Stimulated activated CD8-positive, alpha-beta memory T cell treated with anti-CD3 and anti-CD28 coated beads, Interleukin-7, amount 100 ng/mL, for 1 hour (primary cell): ENCODE measurements at places on chromosomes 7 and 10.

DNA sequence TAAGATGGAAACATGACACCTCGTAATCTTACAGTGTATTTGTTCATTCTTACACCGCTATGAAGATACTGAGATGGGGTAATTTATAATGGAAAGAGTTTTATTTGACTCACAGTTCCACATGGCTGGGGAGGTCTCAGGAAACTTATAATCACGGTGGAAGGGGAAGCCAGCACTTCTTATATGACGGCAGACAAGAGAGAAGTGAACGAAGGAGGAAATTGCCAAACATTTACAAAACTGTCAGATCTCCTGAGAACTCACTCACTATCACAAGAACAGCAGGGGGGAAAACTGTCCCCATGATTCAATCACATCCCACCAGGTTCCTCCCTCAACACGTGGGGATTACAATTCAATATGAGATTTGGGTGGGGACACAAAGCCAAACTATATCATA lies 282.3 kb downstream of the HGF start:
- DNase-seq = no peak

- DNase-seq = no peak
Measured at GRCh38 chr7:78429878-78430277, 631.3 kb downstream of the PHTF2 start.

- no peak for DNase-seq
Measured at GRCh38 chr10:43044961-43045621, 31.8 kb upstream of the RET start.

- DNase-seq = no peak
Measured at GRCh38 chr7:36037121-36037662, 115.9 kb upstream of the EEPD1 start.

DNA sequence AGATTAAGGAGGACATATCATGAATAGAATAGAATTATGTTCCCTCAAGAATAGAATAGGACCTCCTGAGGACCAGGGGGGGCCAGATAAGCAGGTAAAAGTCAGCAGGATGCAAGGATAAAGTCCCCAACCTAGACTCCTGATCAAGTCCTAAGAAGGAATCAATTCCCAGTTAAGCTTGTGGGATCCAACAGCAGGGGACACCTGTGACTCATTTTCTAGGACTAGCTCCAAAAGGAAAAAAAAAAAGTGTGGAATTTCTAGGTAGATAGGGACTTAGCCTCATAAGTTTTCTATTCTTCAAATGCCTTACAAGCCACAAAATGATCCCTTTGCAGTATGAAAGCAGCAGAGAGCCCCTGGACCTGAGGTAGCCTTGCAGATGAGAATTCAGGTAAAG lies 336.2 kb downstream of the WDR11 start:
- no peak for DNase-seq

DNA sequence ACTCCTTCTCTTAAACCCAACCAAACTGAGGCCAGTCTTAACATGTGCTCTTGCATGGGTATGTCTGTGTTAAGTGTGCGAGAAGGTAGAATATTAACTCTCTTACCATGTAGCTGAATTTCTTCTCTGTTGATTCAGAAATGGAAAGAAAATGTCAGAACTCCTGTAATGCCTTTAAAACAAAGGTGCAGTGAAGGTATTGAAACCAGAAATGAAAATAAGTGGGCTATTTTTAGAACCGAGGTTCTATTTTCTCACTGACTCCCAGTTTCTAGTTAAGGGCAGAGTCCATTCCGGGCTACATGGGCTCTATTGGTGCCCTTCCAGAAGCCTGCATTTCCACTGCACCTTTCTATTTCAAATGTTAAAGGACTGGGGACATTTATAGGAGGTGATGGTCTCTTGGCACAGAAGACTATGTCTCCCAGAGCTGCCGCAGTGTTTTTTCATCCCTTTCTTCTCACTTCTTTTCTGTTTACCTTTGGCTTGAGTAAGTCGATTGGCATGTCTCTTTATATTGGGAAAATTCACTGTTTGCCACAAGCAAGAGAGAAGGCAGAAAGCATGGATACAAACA lies 174.9 kb downstream of the LRMDA start:
- DNase-seq = no peak

DNA sequence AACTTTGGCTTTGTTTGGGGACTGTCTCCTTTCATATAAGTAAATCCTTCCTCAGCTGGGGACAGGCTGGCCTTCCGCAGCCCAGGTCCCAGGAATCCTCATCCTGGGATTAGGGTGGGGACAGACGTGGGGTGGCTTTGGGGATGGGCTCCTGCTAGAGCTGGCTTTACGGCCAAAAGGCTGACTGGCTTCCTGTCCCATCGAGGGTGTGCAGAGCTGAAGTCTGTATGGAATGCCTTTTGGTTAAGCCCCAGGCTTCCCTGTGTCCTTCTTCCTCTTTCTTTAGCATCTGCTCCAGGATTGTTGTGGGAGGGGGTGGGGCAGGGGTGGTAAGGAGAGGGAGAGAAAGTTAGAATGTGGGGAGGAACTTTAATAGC lies 59.4 kb upstream of the AQP1 start:
- no peak for DNase-seq

DNA sequence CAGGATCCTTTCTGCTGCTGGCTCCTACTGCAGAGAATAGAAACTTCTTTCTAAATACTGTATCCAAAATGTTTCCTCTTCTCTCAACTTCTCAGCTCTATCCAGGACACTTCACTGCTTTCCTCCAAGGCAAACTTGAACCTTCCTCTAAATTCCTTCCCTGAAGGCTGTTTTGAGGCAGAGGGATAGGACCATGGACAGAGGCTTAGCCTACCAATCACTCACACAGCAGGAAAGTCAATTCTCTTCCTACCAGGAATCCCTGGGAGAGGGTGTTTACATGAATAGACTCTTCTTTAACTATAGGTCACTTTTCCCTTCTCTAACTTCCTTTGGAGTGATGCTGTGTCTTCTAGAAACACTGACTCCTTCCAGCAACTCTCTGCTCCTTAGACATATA lies 115.6 kb upstream of the MKLN1 start:
- no peak for DNase-seq

GRCh38 chr7:157568106-157568769 lies 231.4 kb downstream of the DNAJB6 start:
- DNase-seq = no peak

DNA sequence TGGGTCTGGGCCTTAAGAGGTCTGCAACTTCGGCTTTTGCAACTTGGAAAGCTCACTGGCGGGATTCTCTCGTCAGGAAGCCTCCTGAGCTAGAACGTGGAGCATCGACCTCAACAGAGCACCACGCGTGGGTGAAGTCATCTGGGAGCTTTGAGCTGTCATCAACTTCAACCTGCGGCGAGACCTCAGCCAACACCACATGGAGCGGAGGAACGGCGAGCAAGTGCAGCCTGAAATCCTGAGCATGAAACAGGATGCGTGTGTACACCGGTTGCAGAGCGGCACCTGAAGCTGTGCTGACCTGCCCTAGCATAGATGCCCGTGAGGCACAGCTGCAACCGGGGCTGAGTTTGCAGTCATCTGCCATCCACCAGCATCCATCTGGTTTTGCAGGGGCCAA lies 295.7 kb upstream of the SHH start:
- DNase-seq = no peak

DNA sequence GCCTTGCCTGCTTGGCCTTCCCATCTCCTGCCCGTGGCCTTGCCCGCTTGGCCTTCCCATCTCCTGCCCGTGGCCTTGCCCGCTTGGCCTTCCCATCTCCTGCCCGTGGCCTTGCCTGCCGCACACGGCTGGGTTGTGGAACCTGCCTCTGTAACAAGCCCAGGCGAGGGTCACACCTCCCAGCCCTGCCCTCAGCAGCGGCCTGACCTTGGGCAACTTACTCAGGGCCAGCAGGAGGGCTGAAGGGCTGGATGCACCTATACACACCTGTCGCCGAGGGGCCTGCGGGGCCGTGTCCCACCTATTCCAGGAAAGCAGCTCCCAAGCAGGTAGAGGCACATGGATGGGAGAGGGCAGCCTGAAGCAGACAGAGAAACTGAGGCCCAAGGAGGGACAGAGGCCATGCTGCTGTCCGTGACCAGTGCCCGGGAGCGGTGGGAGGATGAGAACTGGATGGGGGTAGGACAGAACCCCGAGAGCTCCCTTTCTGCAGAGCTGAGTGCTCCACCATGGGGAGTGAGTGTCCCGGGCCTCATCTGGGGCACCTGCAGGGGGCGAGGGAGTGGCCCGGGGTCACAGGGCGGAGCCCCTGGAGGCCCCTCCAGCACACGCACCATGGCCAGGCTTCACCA lies 277.6 kb downstream of the ELFN1 start:
- DNase-seq = no peak

DNA sequence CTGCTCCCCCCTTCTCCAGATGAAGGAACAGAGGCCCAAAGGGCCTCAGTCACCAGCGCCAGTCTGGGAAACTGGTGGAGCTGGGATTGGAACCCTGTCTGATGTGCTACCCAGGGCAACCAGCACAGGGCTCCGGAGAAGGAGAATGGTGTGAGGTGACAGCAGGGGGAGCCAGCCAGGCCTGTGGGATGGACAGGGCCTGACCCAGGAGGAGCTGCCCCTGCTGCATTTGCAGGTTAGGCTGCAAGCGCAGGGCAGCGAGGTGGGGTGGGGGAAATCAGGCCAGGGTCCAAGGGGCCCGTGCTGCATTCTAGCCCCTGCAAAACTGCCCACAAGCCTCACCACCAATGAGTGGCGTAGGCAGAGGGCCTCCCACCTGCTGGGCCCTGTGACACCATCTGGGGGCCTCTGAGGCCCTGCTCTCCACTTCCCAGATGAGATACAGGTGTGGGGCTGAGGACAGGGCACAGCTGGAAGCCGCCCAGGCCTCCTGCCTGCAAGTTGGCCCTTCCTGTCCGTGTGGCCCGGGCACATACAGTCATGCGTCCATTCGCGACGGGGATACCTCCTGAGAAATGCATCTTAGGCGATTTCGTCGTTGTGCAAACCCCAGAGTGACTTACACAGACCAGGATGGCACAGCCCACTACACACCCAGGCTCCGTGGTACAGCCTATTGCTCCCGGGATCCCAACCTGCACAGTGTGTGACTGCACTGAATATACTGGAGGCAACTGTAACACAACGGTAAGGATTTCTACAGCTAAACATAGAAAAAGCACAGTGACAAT lies 45.3 kb downstream of the RASGEF1A start:
- no peak for DNase-seq

DNA sequence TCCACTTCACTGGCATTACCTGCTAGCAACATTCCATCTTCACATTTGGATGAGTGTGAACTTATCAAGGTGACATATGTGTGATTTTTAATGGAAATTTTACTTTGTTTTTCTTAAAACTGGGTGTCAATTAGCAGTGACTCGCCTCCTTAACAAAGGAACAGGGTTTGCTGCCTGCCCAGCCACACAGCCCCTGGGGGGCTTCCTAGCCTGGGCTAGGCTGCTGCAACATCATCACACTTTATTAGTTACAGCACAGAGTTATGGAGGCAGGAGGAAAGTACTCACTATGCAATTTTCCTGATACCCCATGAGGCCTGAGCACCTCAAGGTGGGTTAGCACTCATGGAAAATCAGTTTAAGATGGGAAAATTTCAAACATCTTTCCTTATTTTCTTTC lies 861.3 kb downstream of the NRG3 start:
- no peak for DNase-seq

DNA sequence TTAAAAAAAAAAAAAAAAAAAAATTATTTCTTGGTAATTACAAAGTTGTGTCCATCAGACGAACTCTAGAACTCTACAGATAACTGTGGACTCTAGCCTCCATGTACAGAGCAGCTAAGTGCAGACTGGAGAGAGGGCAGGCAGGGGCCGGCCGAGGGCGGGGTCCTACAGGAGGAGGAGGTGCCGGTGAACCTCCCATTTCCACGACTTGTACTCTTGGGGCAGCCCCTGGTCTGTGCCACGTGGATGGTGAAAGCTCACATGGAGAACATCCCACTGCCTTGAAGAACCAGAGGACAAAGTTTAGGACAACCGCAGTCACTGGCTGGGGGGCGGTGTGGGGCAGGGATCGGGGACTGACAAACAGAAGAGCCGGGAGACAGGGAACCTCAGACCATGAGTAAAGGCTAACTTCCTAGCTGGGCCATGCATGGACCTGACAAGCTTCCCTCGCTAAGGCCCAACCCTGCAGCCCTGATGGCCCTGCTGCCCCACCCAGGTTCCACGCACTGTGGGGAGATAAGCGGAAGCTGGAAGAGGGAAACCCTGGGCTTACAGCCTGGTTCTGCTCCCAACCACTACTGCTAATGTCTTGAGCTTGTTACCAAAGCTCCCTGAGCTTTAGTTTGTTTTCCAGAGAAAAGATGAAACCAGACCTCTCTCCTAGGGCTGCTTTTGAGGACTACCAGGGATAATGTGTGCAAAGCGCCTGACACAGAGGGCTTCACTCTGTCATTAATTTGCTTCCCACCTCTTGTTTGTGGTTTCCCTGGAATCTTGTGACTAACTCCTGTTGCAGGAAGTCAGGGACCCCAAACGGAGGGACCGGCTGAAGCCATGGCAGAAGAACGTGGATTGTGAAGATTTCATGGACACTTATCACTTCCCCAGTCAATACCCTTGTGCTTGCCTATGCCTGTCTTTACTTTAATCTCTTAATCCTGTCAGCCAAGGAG lies 16.1 kb upstream of the SEC61G start:
- DNase-seq = no peak

DNA sequence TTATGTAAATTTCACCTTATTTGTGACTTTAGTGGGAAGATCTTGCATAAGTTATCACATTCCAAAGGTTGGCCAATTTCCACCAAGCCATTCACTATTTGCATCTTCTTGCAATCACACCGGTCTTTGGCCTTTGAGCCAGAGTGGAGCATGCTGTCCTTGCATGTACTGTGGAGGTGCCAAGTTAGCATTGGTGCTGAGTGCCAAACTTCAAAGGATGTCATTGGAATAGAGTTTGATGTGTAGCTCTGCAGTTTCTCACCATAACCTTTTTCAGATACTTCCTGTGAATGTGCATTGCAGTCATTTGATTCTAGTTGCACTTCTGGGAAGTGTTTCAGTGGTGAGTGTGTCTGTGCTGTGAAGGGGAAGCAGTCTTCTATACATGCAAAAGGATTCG lies 620.6 kb downstream of the SUGCT start:
- DNase-seq = no peak

DNA sequence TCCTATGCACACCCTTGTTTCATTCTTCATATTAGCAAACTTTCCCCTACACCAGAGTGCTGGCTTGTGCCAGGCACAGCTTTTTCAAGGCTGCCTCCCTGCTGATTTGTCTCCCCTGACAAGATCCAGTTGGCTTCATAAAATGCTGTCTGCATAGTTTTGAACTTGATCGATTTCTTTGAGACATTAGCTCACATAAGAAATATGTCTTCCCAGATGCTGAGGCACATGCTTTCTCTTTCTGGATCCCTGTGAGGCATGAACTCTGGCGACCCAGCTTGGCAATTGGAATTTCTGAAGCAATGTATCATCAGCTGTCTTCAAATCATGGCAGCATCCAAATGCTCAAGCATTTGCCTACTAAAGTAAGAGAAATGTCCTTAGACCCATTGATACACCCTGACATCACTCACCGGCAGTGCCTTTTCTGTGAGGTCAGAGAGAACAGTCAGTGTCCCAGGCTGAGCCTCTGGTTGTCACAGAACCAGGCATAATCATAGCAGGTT lies 616.4 kb upstream of the GHITM start:
- DNase-seq = no peak

GRCh38 chr7:88344956-88345832 lies 38.5 kb upstream of the STEAP4 start:
- DNase-seq = no peak
